ENCODE measurements at places on chromosomes 3 and 15.

DNA sequence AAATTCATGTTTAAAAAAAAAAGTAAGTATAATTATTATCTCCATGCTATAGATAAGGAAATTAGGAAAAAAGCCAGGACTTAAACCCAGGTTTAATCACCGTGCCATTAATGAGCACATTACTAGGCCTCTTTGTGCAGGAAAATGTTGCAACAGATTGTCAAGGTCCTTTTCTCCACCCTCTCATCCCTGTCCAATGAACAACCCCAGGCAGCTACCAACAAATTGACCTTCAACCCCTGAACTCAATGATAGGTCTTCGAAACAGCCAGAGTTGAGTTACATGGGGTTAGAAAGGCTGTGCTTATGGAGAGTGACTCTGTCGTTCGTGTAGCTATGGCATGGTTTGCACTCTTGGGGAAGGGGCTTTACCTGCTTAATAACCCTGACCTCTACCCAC is 84.2 kb upstream of the CTNNB1 start:
- no peak for DNase-seq

DNA sequence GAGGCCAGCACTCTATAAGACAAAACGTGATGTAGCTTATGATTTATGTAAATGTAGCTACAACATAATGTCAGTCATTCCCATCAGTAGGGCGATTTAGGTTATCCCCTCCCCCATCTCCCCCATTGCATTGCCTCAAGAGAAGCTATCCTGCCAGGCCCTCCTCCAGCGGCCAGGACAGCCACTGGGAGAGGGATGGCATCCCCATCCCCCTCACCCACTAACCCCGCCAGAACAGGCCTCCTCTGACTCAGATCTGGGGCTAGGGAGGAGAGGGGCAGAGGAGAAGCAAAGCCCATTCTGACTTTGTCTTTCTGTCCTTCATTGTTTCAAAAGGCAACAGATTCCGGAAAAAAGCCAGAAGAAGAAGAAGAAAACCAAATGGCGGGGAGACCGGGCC is 32.6 kb upstream of the ESYT3 start:
- DNase-seq, result no peak

- DNase-seq, result no peak
Measured at GRCh38 chr3:171282041-171282440, 178.2 kb downstream of the TNIK start.

GRCh38 chr3:21647961-21648360 is 103.0 kb downstream of the ZNF385D start:
- no peak for DNase-seq

DNA sequence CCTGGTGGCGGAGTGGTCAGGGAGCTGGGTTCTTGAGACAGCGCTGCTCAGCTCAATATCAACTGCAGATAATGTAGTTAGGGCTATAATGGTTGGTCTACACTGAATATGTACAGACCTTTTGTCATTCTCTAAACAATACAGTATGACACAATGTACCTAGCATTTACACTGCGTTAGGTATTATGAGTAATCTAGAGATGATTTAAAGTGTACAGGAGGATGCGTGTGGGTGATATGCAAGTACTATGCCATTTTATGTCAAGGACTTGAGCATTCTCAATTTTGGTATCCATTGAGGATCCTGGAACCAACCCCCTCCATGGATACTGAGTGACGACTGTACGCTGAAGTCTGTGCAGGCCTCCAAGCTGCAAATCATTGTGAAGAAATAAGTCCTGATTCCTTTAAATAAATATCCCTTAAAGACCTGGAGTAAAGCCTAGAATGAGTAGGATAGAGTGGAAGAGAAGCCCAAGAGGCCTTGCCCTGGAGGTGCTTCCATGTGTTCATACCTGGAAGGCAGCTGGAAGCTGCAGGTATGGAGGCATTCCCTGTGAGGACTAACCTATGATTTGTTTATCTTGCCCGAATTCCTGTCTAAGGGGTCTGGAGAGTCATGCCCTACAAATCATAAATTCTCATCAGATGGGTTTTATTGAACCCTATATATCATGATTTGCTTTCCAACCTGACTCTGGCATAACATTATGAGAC is 15.7 kb upstream of the RTP1 start:
- DNase-seq, result no peak

DNA sequence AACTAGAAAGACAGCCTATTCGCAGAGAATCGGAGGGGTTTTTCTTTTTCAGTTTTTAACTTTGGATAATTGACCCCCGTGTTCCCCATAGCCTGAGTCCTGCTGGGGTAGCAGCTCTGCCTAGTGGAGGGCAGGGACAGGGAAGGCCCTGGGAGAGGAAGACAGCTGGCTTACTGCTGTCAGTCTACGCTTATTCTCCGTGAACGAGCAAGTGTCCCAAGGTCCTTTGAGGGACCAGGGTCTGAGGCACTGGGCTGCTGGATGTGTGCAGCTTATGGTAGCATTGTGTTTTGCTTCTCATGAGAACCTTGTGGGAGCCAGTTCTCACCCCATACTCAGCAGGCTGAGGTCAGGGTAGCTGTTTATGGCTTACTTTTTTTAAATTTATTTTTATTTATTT is 3.0 kb downstream of the LIMD1 start:
- DNase-seq, result no peak

DNA sequence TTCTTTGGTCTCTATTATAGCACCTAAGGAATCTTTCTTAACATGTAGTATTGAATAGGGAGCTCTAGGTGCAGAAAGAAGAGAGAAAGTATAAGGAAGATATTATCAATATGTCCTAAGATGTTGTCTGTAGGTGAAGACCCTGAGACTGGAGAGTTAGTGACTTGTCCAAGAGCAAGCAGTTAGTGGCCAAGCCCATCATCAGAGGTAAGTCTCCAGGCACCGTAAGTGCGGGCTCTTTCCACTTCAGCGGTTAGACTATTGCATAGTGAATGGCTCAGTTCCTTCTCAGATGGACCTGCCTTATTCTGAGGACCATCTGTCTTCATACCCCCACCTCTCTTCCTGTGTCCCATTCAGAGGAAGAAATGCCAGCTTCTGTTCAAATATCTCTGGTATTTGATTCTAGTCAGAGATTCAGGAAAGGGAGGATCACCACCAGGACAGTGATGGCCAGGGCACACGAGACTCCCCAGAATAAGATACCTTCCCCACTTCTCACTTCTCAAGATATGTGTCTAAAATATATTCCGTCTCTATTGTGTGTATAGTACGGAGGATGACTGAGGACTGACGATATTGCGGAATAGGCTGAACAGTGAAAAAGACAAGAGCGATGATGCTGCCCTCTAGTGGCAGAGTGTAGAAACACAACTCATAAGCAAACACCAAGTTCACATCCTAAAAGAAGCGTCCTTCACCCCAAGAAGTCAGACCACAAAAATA is 19.1 kb upstream of the ADGRG7 start:
- peak; percentile 79 for DNase-seq

GRCh38 chr3:97927704-97928103 is 44.5 kb downstream of the RIOX2 start:
- no peak for DNase-seq

- no peak for DNase-seq
Measured at GRCh38 chr15:99252326-99252725, 1.0 kb downstream of the LRRC28 start.

DNA sequence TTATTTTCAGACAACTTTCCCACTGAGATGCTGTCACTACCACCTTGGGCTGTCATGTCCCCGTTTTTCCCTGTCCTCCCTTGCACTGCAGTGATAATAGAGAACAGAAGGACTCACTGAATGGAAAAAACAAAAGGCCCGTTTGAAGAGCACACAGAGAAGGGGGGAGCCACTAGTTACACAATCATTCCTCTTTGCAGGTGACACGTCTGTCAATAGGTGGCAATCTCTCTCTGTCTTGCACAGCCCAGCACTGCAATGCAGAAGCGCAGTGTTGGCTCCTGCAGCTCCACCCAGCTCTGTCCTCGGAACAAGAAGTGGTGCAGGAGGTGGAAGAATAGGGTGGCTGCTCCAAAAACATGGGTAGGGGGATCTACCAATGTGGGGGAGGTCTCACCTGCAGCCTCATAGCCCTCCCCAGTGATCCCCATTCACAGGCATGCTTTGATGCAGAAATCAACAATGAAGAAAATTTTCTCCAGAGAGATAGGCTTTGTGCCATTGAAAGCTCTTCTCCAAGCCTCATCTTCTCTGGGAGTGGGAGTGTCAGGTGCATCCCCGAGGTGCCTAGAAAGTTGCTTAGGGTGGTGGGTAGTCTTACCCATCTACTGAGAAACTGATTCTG is 31.8 kb downstream of the FSTL1 start:
- DNase-seq, result peak; percentile 60

- no peak for DNase-seq
Measured at GRCh38 chr3:148532326-148532725, 165.4 kb upstream of the AGTR1 start.

GRCh38 chr15:62491642-62492041 is 326.6 kb upstream of the C2CD4B start:
- DNase-seq, result no peak

GRCh38 chr15:37100966-37101215 is 542 bp upstream of the MEIS2 start:
- DNase-seq, result no peak

DNA sequence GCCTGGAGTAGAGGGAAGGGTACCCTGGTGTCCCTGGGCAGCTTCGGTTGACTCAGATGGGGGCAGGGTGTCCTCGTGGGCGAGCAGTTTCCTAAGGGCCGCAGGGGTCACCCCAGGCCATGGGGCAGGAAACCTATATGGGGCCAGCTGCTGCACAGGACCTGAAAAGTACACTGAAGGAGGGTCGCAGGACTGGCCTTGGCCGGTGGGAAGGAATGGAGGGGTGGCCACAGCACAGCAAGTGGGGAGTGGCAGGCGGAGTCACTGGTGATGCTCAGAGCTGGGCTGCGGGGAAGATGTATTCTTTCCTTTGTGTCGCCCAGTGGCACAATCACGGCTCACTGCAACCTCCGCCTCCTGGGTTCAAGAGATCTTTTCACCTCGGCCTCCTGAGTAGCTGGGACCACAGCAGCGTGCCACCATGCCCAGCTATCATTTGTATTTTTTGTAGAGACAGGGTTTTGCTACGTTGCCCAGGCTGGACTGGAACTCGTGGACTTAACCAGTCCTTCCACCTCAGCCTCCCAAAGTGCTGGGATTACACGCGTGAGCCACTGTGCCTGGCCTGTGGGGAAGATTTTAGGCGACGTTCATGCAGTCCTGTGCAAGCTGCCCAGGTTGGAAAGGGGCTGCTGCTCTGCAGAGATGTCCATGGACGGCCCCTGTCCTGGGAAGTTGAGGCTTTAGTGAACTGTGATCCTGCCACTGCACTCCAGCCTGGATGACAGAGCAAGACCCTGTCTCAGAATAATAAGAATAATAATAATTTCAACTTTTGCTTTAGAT is 57.2 kb downstream of the EFCAB12 start:
- no peak for DNase-seq

DNA sequence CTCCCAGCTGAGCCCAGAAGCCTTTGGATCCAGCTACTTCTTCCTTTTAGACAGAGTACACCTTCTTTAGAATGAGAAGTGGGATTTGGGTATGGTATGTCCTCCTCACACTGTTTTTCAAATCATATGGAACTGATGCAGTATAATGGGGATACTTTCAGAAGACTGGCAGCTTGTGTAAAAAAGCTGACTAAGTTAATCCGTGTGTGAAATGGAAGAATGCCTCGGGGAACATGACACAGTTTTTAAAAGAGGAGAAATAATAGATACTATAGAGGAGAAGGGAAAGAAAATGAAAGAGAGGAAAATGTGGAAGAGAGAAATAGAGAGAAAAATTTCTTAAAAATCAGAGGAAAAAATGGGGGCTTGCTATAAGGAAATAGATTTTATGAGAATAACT is 47.7 kb downstream of the TUSC7 start:
- DNase-seq, result no peak

- DNase-seq, result no peak
Measured at GRCh38 chr15:54605556-54605955, 591.2 kb downstream of the RSL24D1 start.

GRCh38 chr15:63111481-63111880 is 10.2 kb upstream of the LACTB start:
- no peak for DNase-seq

DNA sequence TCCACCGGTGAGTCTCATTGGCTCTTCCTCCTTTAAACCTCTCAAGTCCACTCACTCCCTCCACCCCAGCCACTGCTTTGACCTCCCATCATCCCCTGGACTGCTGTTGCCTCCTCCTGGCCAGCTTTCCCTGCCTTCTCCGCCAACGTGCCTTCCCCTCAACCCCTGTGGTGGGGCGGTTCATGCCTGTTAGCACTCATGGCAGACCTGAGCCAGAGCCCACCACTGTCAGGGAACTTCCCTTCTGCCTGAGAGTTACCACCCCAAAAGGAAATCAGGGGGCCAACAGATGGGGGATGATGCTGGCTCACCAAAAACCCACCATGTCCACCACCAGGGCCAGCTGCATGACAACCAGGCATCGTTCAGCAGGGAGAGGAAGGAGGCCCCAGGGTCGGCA is 44.2 kb upstream of the SLC6A1 start:
- DNase-seq, result no peak

- DNase-seq, result no peak
Measured at GRCh38 chr3:133563186-133563591, 10.3 kb upstream of the CDV3 start.

- no peak for DNase-seq
Measured at GRCh38 chr15:66484539-66485112, 12.9 kb downstream of the SNAPC5 start.

- DNase-seq, result no peak
Measured at GRCh38 chr3:36663666-36664291, 100.6 kb downstream of the DCLK3 start.

GRCh38 chr15:27679731-27680471 is 419.2 kb downstream of the OCA2 start:
- no peak for DNase-seq

DNA sequence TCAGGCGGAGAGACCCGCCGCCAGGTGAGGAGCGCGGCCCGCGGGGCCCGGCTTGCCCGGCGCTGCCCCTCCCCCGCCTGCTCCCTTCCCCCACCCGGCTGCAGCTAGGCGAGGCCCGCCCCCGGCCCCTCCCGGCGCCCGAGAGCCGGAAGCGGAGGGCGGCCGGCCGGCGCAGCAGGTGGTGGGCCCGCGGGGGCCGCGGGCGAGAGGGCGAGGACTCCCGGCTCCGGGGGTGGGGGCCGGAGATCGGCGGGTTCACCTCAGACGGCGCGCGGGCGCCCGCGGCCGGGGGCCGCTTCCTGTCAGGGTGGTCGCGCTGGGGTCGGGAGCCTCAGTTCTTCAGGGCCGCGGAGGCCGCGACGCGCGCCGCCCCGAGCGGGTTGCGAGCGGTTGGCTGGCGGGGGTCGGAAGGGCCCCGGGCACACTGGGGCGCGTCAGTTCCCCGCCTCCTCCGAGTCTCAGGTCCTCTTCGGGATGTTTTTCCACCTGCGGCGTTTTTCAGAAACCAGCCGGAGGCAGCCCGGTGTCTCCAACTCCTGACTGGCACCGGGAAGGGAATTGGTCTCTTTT is 395 bp downstream of the ZFAND6 start:
- peak; percentile 84 for DNase-seq

GRCh38 chr15:77775837-77776236 is 143.1 kb upstream of the LINGO1 start:
- DNase-seq, result no peak

- DNase-seq, result no peak
Measured at GRCh38 chr3:40068636-40069035, 240.9 kb upstream of the EIF1B start.

- no peak for DNase-seq
Measured at GRCh38 chr3:170641510-170642236, 55.8 kb upstream of the SLC7A14 start.

- DNase-seq, result no peak
Measured at GRCh38 chr3:154193000-154193615, 71.9 kb downstream of the ARHGEF26 start.

Measured in urothelium cell line (cell line).